Kidney (tissue), 22 donors: ENCODE measurements at places on chromosomes 5 and 9.

DNA sequence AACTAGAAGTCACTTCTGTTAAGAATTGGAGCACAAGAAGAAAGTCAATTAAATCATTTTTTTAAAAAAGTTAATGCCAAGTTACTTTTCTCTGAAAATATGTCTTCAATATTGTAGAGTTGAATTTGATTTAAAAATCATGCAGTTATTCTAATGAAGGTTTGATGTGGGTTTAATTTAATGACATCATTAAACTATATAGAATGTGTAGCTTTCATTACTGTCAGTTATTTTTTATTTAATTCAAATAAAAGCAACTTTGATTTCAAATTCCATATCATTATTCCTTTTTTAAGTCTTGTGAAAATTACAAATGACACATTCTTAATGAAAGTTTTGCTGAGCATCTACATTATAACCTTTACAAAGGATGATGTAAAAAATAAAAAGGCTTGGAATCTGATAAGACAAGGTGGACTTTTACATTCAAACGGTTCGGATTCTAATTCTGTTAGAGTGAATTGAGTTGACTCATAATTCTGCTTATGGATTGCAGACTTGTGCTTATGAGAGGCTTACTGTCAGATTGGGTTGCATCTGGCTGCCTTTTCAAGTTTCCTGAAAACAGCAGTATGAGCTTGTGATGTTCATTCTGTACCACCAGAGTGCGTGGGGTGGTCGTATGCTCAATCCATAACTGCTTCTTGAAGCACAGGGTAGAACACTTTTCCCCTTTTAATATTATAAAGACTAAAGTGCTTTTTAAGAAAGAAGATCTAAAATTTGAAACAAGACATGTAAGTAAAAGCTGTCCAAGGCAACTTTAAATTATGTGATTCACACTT lies 253.0 kb upstream of the ARRDC3 start:
- DNase-seq, result no peak

GRCh38 chr9:89945133-89945532 lies 340.3 kb downstream of the GADD45G start:
- DNase-seq, result no peak

DNA sequence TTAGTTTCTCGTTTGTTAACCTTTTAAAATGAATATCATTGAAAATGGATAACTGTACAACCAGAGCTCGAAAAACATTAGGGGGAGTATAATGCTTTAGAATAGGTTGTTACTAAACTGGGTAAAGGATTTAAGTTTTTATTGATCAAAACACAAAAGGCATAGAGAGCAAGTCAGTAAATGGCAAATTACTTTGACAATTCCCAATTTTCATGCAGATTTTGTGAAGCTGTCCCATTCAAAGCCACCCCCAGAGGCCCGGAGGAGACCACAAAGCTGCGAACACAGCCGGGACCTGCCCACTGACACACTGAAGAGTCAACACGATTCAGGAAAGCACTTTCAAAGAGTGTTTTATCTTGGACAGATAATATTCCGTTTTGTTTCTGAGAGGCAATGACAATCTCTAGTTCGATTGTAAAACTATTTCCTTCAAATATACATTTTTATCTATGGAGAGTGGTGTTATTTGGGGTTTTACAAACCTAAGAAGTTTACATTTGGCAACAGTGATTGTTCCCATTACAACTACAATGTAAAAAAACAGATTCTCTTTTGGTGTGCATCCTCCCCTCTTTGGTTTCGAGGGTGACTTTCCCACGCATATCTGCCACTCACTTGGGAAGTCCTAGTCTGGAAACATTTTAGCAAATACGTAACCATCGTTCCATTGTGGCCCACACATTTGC lies 182.6 kb upstream of the TBCA start:
- DNase-seq, result peak; percentile 14

- DNase-seq, result no peak
These were observed 717.0 kb downstream of the DNAH5 start for GRCh38 chr5:13227513-13227912.

DNA sequence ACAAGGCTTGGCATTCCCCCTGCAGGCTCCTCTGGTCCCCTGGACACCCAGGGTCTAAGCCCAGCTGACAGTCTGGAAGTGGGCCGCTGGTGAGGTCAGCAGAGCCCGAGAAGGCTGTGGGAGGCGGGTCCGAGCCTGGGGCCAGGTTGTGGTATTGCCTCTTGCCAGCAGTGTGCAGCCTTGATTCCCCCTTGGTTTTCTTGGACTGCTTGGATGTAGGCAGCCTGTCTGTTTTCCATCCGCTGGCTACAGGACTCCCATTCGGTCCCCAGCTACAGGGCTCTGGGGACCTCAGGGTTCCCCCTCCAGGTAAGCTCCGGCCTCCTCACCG lies 1.6 kb downstream of the AIF1L start:
- no peak for DNase-seq

DNA sequence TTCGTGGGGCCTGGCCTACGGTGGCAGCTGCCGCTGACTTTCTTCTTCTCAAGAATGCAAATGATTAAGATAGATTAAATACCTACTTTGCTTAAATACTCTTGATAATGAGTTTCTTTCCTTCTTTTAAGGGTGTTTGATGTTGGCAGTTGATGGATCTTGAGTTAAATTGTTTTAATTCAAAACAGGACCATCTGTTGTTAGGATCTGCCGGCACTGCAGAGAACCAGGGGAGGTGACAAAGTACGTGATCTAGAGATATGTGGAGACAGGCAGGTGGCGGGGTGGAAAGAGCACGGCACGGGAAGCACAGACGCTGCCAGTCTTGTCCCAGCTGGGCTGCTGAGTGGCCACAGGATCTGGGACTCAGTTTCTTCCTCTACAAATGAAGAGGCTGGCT lies 37.9 kb downstream of the MED27 start:
- DNase-seq, result no peak

DNA sequence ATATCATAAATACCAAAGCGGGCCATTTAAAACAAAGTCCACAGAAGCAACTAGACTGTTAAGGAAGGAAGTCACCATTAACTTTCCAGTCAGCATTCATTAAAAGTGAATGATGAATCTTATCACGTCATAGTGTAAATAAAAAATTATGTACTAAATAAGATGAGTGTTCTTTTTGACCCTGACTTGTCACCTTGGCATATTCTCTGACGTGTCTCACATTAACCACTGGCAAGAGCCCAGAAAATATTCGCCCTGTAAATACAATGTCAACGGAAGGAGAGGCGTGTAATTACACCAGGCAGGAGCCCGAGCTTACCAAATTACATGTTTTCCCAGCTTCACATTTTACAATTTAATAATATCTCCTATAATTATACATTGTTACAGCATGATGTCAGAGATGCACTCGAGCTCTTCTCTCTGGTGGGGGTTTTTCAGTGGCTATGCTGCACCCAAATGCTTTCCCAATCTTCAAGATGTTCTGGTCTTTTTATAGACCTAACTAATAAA lies 29.3 kb upstream of the UBE2QL1 start:
- peak; percentile 35 for DNase-seq

GRCh38 chr5:53879708-53880323 lies 319.4 kb downstream of the NDUFS4 start:
- DNase-seq, result no peak

- no peak for DNase-seq
These were observed 420.0 kb downstream of the SEMA5A start for GRCh38 chr5:9125852-9126251.

- no peak for DNase-seq
These were observed 419.8 kb downstream of the DMRT2 start for GRCh38 chr9:1469996-1470395.

- DNase-seq, result no peak
These were observed 6.8 kb upstream of the FXN start for GRCh38 chr9:69028754-69029153.

- DNase-seq, result no peak
These were observed 111.1 kb downstream of the ARRDC3 start for GRCh38 chr5:91271999-91272398.

DNA sequence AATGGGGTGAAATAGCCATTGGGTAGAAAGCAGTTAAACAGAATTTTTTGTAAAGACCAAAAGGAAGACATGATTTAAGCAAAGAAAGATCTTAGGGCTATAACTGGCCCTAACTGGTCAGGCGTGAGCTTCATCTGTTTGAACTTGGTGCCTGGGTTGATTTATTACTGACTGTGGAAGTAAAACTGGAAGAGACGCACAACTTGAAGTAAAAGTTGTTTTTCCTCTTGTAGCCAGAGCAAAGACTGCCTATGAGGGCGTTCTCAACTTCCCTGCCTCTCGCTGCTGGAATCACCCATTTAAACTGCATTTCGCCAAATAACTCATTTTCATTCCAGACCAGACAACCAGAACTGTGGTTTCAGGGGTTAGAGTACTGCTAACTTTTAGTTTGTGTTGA lies 1.5 kb downstream of the THBS4 start:
- DNase-seq, result peak; percentile 75

- no peak for DNase-seq
These were observed 55.3 kb downstream of the SMIM23 start for GRCh38 chr5:171840711-171841522.

DNA sequence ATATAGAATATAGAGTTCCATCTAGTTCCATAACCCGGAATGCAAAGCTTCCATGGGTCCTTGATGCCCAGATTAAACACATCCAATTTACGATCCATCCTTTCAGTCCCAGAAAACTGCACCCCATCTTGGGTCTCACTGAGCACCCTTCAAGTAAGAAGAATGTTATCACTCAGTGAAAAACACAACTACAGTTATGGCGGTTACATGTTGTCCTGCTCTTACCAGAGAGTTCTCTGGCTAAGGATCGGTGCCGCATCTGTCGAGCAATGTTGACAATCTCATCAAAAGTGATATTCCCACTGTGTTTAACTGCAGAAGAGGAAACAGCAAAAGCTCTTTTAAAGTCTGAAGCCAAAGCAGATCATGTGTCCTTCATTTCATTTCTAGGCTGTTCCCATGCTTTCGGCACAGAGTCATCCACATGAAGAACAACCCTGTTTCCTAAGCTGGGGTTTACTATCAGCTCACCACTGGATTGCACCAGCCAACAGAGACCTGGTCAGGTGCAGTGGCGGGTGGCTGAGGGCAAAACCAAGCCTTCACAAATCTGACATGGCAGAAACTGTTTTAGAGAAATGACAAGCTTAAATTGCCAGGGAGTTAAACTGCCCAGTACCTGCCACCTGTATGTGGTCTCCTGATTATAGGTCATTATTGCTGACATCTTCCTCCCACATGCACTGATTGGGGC lies 2.9 kb downstream of the RPL12 start:
- no peak for DNase-seq

DNA sequence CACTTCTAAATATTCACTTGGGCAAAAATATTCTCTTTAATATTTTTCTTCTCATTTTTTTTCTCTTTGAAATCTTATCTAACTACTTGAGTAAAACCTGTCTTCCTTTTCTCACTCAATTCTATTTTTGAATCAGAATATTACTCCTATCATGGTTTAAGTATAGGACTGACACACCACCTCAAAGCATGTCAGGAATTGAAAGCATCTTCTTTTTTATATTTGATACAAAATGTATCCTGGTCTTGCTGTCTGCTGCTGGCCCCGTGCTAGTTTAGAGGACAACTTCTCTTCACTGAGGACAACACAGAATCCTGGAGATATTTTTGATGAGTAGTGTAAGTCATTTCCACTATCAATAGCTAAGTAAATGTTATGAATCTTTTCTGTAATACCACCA lies 383.6 kb downstream of the GADD45G start:
- DNase-seq, result no peak

DNA sequence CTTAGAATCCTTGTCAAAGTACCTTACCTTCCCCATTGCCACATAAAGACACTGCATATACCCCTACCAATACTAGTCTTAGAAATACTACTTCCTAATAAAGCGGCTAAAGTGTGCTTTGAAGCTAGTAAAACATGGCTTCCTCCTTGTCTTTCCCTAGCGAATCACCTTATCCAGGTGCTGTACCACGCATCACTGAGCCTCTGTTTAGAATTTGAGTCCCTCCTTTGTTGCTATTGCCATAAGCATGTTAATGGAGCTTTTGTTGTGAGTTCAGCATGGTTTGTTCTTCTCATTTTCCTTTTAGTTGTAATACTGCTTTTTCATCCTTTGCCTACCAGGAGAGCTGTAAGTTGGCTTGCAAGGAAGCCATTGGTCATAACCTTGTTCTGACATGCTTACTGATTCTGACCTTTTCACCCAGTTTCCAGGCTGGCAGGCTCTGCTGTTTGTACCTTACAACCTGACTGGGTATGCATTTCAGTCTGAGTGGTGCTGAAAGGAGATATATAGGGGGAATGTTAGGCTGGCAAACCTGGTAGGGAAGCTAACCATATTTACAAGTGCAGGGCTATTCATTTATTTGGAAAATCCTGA lies 49.8 kb downstream of the LMNB1 start:
- DNase-seq, result no peak

DNA sequence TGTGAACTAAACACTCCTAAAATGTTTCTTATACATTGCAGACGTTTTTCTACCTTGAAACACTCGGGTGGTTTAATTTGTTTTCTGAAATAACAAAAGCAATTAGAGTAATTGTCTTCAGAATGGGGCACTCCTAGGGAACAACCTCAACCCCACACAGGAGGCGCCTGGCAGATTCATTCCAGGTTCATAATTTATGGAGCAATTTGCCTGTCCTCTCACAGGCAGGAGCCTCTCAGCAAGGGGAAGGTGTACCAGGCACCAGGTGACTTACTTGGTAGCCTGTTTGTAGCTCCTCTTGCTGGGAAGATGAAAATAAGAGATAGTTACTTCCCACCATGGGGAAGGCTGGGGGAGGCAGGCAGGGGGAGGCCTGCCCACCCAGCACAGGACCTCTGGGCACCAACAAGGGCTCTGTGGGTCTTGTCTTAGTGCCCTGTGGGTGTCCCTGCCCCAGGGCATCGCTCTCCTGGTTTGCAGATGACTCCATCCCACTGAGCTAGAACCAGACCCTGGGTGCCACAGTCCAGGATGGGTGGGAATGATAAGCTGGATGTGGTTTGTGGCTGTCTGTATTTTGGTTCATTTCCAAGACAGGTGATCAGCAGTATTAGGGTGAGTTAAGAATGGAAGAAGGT lies 144.4 kb downstream of the FSTL4 start:
- DNase-seq, result peak; percentile 60

- no peak for DNase-seq
These were observed 1021.9 kb downstream of the CDH12 start for GRCh38 chr5:21831145-21831787.

DNA sequence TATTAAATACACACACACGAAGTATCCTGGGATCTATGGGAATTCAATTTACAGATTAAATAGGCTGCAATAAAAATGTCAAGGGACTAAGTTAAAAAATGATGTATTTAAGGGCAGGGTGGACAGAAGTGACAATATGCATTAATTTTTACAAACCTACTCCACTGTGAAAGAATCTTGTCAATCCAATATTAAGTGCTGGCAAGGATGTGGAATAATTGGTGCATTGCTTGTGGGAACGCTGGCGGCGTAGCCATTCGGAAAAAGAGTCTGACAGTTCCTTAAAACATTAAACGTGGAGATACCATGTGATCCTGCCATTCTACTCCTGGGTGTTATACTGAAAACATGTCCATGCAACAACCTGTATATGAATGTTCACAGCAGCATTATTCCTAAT lies 4.2 kb downstream of the CDC14B start:
- no peak for DNase-seq

GRCh38 chr9:121770415-121771273 lies 119.2 kb downstream of the DAB2IP start:
- no peak for DNase-seq

- DNase-seq, result no peak
These were observed 265.1 kb downstream of the ARL15 start for GRCh38 chr5:54045077-54045792.
